RWPE2 (cell line): ENCODE measurements at places on chromosomes 4 and X.

DNA sequence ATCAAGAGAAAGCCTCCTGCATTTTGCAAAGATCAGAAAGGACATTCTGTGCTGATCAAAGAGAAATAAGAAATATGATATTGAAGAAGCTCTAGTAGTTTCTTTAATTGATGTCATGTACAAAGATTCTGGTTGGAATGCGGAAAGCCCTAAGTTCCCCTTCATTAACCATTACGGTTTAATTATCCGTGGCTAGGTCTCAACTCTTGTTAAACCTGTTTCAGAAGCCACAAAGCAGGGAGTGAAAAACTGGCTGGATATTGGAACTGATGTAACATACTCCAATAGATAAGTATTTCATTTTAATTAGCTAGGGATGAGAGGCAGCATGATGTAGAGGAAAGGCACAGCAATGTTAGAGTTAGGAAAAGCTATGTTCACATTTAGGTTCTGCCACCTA, 55.7 kb downstream of the SPANXN3 start:
- no peaks in the 10 kb centered on the region for H3K36me3 ChIP-seq
- no peak overlapping the region for H3K27ac ChIP-seq
- no peaks in the 10 kb centered on the region for H3K27me3 ChIP-seq
- H3K4me1 ChIP-seq: no peaks in the 10 kb centered on the region

- H3K36me3 ChIP-seq: no peaks in the 10 kb centered on the region
- no peak overlapping the region for H3K4me3 ChIP-seq
- no peak for DNase-seq
- peaks cover 3% of the 10 kb centered on the region for H3K4me1 ChIP-seq
These were observed 326.8 kb downstream of the RPA4 start for GRCh38 chrX:97210501-97210900.

- H3K27ac ChIP-seq: no peak overlapping the region
- H3K27me3 ChIP-seq: no peaks in the 10 kb centered on the region
- no peaks in the 10 kb centered on the region for H3K4me1 ChIP-seq
- no peak overlapping the region for H3K4me3 ChIP-seq
- DNase-seq: no peak
- H3K36me3 ChIP-seq: no peaks in the 10 kb centered on the region
These were observed 78.0 kb downstream of the GUCY2F start for GRCh38 chrX:109403922-109404321.

DNA sequence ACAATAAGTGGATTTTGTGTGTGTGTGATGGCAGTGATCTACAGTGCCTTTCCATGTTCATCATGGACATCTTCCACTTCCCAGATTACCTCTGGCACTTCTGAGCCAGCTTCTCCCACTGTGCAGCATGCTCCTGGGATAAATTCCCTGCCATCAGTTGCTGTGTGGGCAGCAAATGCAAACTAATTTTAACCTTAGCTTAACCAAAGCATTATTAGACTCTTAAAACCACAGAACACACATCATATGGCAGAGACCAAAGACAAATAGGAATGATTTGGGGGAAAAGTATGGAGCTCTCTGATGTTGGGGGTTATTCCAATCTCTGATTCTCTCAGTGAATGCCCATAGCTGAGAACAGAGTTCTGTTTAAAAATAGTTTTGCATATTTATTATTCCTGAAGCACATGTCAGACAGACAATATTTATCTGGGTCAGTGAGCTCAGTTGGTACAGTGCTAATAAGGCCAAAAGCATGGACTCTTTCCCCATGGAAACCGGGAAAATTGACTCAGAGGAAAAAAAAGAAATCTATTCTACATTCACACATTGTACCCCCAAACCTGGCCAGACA, 567.4 kb downstream of the IQCM start:
- no peak overlapping the region for H3K4me3 ChIP-seq
- H3K4me1 ChIP-seq: no peaks in the 10 kb centered on the region
- H3K27me3 ChIP-seq: no peaks in the 10 kb centered on the region
- DNase-seq: no peak

DNA sequence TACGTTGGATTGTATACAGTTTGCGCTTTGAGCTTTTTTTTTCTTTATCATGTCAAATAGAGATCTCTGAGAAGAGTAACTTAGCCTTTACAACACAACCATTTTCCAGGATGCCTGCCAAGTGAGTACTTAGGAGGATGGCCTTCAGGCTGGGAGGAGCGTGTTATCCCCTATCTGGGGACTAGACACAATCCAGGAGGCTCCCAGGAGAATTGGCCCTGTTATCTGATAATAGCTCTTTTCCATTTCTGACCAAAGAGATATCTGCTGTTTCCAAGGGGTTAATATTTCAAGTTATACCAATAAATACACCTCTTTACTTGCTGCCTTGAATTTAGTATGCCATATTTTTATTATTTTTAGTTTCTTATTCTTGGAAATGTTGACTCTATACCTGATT, 169.5 kb upstream of the SMARCAD1 start:
- H3K36me3 ChIP-seq: no peaks in the 10 kb centered on the region
- H3K27me3 ChIP-seq: no peaks in the 10 kb centered on the region
- H3K4me1 ChIP-seq: no peaks in the 10 kb centered on the region
- DNase-seq: no peak
- no peak overlapping the region for H3K4me3 ChIP-seq
- H3K27ac ChIP-seq: no peak overlapping the region

- no peaks in the 10 kb centered on the region for H3K27me3 ChIP-seq
- DNase-seq: no peak
- H3K27ac ChIP-seq: no peak overlapping the region
- H3K4me3 ChIP-seq: no peak overlapping the region
- no peaks in the 10 kb centered on the region for H3K4me1 ChIP-seq
- no peaks in the 10 kb centered on the region for H3K36me3 ChIP-seq
These were observed 147.2 kb upstream of the DKK2 start for GRCh38 chr4:107183155-107183774.

- H3K27ac ChIP-seq: no peak overlapping the region
- DNase-seq: no peak
- no peaks in the 10 kb centered on the region for H3K36me3 ChIP-seq
- H3K4me1 ChIP-seq: peaks cover 7% of the 10 kb centered on the region
- no peaks in the 10 kb centered on the region for H3K27me3 ChIP-seq
- no peak overlapping the region for H3K4me3 ChIP-seq
These were observed 59.4 kb upstream of the ARSJ start for GRCh38 chr4:114038762-114039387.
